ENCODE measurements at places on chromosomes 2 and 18. TPM values are rescaled to one million over a fixed set of nuclear protein-coding genes. Genes with fewer than 3 reads are reported as not detected.

- H3K4me3 ChIP-seq, result peak overlapping the region; percentile 70
- no peak for DNase-seq
- H3K4me1 ChIP-seq, result peaks cover 48% of the 10 kb centered on the region
- no peaks in the 10 kb centered on the region for H3K27me3 ChIP-seq
Measured at GRCh38 chr2:69916106-69916505, 1.2 kb downstream of the MXD1 start.

- DNase-seq, result no peak
- H3K36me3 ChIP-seq, result no peaks in the 10 kb centered on the region
- no peaks in the 10 kb centered on the region for H3K27me3 ChIP-seq
- H3K27ac ChIP-seq, result no peak overlapping the region
Measured at GRCh38 chr2:188919824-188920223, 54.3 kb upstream of the COL3A1 start.

- H3K4me3 ChIP-seq, result no peak overlapping the region
- no peaks in the 10 kb centered on the region for H3K36me3 ChIP-seq
- no peaks in the 10 kb centered on the region for H3K4me1 ChIP-seq
- DNase-seq, result no peak
Measured at GRCh38 chr2:73050121-73050545, 21.4 kb downstream of the SFXN5 start.

GRCh38 chr2:74317701-74318100 is 25.5 kb downstream of the SLC4A5 start:
- H3K27me3 ChIP-seq, result no peaks in the 10 kb centered on the region
- H3K27ac ChIP-seq, result no peak overlapping the region
- H3K4me1 ChIP-seq, result no peaks in the 10 kb centered on the region
- H3K4me3 ChIP-seq, result no peak overlapping the region

The C2orf72 gene
- total RNA-seq, result 0.35 TPM

DNA sequence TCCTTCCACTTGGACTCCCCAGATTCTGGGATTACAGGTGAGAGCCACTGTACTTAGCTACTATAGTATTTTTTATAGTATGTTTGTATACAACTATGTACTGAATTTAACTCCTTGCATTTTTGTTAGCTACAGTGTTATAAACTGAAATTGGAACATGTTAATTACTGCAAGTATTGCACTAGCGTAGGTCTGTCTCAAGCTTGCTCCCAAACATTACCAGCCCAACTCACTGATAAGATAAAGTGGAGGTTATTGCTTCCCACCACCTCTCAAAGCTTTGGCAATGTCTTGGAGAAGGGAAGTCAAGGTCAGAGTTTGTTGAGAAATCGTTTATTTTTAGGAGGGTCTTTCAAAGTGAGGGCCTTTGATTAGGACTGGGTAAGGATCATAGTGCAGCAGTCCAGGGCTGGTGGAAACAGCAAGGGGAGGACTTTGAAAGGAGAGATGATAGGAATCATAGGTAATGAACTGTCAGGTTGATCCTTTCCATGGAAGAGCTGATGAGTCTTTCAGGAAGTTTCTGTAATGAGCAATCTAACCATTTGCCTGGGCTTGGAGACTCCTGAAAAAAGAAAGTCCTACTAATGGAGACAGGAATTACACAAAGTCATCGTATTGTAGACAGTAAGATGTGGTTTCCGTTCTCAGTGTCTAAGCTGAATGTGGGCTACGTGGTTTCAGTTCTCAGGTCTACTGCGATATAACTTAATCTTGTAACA is 257.1 kb downstream of the MYO3B start:
- no peaks in the 10 kb centered on the region for H3K36me3 ChIP-seq
- peaks cover 12% of the 10 kb centered on the region for H3K4me1 ChIP-seq
- H3K4me3 ChIP-seq, result no peak overlapping the region
- peaks cover 26% of the 10 kb centered on the region for H3K27me3 ChIP-seq

- no peaks in the 10 kb centered on the region for H3K27me3 ChIP-seq
- DNase-seq, result no peak
- no peaks in the 10 kb centered on the region for H3K36me3 ChIP-seq
- no peak overlapping the region for H3K27ac ChIP-seq
Measured at GRCh38 chr18:25495606-25496005, 143.6 kb upstream of the ZNF521 start.

The RAB6C gene
- total RNA-seq, result not detected

DNA sequence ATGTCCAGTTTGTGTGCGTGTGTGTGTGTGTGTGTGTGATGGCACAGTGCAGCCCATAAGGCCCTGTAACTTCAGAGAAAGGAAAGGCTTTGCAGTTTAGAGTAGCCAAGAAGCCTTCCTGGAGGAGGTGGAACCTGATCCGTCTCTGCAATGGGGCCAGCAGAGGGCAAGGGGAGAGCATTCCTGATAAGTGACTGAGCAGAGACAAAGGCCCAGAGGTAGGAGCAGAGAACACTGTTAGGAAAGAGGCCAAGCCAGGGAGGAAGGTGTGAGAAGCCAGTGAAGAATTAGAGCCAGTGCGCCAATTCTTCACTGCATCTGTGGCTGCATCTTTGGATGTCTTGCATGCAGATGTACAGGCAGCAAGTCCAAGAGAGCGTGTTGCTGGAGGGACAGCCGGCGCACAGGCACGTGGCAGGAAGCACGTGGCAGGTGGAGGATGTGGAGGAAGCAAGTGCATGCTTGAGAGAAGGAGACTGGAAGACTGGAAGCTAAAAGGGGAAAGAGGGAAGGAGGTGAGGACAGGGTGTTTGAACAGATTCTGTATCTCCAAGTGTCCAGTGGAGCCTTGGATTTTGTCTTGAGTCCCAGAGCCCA is 196.3 kb downstream of the CTIF start:
- H3K4me1 ChIP-seq, result peaks cover 6% of the 10 kb centered on the region
- H3K27me3 ChIP-seq, result no peaks in the 10 kb centered on the region
- no peaks in the 10 kb centered on the region for H3K36me3 ChIP-seq
- H3K27ac ChIP-seq, result no peak overlapping the region
- no peak for DNase-seq

DNA sequence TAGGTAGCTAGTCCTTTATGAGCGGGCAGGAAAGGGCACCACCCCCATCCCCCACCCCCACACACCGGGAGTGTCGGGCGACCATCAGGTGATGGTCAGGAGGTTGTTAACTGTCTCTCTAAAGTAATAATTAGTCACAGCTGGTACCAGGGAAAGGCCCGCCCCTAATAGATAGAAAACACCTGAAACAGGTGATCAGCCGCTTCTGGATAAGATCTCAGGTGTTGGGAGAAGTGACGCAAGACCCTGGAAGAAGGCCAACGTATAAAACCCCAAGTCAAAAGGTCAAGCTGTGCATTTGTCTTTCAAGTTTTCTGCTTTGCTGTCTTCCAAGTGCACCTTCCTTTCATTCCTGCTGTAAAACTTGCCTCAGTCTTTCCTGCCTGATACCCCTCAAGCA is 59.6 kb upstream of the LINC00305 start:
- H3K4me1 ChIP-seq, result peaks cover 6% of the 10 kb centered on the region
- no peaks in the 10 kb centered on the region for H3K27me3 ChIP-seq
- no peak overlapping the region for H3K4me3 ChIP-seq
- H3K27ac ChIP-seq, result no peak overlapping the region

Measured in activated CD4-positive, alpha-beta memory T cell treated with anti-CD3 and anti-CD28 coated beads, Interleukin-2, amount 10 ng/mL, durations not matched to agents 7 days and 5 days (primary cell).